ENCODE measurements at places on chromosomes 16 and 17.

- DNase-seq: no peak
Measured at GRCh38 chr16:6008670-6009069, 911.1 kb upstream of the EEF2KMT start.

- DNase-seq: no peak
Measured at GRCh38 chr17:19748807-19749193, 702 bp upstream of the ALDH3A1 start.

- DNase-seq: no peak
Measured at GRCh38 chr17:83004791-83005380, 74.5 kb upstream of the METRNL start.

DNA sequence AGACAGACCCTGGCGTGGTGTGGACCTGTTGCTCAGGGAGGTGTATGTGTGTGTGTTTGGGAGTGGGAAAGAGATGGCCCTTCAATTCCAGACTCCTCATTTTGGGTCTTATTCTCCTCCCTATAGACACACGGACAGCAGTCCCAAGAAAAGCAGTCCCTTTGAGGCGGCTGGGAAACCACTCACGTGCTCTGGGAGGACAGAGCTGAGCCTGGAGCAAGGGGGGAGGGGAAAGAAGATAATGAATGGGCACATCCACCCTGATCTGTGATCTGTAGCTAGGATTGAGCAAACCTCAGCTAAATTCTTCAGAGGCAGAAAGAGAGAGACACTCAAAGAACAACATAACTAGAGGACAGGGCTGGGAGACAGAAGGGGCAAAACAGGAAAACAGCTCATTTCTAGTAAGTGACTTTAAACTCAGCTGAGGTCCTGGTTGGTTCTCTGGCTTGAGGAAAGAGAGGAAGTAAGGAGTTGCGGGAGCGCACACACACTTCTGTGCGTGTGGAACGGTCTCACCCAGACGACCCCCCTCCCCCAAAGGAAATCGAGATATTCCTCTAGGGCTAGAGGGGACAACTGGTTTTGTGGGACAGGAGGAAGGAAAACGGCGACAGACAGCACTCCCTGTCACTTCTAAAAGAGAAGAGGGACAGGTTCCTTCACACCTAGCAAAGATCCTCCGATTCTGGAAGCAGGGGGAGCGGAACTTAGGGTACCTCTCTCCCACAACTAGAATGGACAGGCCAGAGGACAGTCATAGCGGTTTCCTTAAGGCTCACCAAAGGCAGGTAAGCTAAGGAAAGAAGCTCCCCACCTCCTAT is 658 bp downstream of the RAB5C start:
- no peak for DNase-seq

DNA sequence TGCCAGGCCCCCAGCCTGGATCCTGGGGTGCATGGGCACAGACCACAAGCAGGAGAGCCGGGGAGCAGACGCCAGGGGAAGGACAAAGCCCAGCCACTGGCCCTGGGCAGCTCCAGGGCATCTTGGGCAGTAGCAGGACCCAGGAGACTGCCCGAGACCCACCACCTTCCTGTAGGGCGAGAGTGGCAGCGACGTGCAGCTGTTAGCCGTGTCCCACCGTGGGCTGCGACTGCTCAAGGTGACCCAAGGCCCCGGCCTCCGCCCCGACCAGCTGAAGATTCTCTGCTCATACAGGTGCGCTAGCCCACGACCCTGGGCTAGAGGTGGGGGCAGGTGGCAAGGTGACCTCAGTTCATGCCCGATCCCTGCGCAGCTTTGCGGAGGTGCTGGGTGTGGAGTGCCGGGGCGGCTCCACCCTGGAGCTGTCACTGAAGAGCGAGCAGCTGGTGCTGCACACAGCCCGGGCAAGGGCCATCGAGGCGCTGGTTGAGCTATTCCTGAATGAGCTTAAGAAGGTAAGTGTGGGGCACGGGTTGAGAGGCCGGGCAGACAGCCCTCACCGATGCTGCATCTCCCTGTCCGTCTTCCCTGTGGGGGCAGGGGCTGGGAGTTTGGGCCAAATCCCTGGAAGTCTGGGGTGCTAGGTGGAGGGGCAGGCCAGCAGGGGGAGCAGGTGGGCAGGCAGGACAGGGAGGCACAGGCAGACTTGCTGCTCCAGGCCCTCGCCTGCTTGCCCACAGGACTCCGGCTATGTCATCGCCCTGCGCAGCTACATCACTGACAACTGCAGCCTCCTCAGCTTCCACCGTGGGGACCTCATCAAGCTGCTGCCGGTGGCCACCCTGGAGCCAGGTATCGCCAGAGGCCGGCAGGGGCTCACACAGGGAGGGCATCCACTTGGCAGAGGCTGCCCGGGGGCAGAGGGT is 13.5 kb upstream of the SMIM5 start:
- peak; percentile 30 for DNase-seq

GRCh38 chr16:9297437-9298113 is 206.1 kb downstream of the HAPSTR1 start:
- DNase-seq: peak; percentile 3

GRCh38 chr16:53056392-53056881 is 1.6 kb downstream of the CHD9 start:
- peak; percentile 63 for DNase-seq

- no peak for DNase-seq
Measured at GRCh38 chr17:28446716-28447395, 26.6 kb upstream of the SLC13A2 start.

DNA sequence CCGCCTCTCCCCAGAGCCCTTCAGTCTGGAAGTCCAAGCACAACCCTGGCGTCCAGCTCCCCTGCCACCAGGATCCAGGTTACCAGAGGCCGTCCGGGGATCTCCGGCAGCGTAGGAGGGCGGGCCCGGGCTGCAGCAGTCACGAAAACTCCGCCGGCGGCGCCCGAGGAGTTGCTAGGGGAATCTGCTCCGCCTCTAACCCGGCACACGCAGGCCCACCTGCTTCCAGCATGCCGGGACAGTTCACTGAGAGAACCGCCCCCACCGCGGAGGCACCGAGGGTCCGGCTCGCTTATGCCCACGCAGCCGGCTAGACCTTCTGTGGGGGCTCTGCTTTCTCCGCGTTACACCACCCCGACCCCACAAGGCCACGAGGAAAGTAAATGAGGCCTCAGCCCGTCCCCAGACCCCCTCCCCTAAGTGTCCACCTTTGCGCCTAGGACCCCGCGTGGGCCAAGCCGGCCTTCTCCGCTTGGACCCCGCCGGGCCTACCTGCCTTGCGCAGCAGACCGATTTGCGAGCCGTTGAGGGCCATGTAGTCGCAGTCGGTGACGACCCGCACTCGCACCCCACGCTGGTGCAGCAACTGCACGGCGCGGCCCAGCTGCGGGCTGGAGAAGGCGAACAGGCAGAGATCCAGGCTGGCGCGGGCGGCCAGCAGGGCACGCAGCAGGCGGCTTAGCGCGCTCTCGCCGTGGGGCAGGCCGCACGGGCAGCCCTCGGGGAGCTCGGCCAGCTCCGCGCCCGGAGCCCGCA is 587 bp downstream of the PLD6 start:
- peak; percentile 20 for DNase-seq

DNA sequence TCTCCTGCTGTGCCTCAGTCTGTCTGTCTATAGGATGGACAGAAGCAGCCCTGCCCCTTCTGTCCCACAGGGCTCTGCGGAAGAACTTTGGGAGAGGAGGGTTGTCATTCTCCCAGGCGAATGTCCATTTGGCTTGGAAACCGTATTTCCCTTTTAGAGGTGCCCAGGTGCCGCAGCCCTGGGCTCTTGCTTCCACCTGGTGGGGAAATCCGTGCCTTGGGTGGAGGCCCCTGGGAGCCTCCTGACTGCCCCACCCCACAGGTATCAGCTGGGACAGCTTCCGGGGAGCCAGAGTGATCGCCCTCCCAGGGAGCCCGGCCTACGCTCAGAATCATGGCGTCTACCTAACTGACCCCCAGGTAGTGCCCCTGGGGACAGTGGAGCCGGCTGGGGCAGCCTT is 12.7 kb downstream of the FCSK start:
- no peak for DNase-seq

DNA sequence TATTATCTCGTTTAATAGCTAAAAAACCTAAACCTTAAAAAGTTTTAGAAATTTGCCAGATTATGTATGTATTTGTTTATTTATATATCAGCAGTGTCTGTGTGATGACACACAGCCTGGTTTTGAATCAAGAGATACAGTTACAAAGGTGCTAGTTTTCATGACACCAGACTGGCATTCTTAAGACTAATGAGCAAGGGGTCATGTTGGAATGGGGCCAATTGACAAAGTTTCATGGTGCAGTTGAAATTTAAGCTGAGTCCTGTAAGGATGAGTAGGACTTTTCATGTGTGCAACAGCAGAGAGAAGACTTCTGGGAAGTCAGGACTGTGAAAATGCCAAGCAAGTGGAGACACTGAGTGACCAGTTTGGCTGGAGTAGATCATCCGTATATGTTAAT is 3.2 kb upstream of the KRT10 start:
- no peak for DNase-seq

GRCh38 chr16:7330709-7331108 is 1.9 kb upstream of the RBFOX1 start:
- no peak for DNase-seq

GRCh38 chr16:25633549-25633948 is 58.2 kb upstream of the HS3ST4 start:
- no peak for DNase-seq

DNA sequence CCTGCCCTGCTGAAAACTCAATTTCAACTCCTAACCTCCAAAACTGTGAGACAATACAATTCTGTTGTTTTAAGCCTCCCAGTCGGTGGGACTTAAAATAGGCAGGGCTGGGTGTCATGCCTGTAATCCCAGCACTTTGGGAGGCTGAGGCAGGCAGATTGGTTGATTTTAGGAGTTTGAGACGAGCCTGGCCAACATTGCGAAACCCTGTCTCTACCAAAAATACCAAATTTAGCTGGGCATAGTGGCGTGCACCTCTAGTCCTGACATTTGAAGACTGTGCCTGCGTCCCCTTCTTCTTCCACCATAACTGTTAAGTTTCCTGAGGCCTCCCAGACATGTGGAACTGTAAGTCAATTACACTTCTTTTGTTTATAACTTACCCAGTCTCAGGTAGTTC is 36.0 kb upstream of the ATF7IP2 start:
- DNase-seq: no peak

DNA sequence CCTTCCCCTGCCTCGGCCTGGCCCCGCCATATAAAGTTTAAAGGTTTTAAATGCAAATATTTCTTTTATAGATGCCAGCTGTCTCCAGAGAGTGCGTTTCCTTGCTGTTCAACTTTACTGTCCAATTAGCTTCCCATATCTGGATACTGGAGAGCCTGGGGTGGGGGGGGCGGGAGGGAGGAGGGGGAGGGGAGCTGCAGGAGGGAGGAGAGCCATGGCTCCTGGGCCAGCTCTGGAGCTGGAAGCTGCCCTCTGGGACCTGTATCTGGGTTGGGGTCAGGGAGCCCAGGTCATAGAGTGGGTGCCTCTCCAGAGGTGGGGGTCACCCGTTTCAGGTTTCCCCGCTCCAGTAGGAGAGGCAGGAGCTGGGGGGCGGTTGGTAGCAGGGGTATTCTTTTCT is 6.2 kb upstream of the GSE1 start:
- no peak for DNase-seq

GRCh38 chr16:9663588-9663987 is 518.6 kb downstream of the GRIN2A start:
- no peak for DNase-seq

- peak; percentile 28 for DNase-seq
Measured at GRCh38 chr17:57465610-57466009, 209.3 kb downstream of the MSI2 start.

DNA sequence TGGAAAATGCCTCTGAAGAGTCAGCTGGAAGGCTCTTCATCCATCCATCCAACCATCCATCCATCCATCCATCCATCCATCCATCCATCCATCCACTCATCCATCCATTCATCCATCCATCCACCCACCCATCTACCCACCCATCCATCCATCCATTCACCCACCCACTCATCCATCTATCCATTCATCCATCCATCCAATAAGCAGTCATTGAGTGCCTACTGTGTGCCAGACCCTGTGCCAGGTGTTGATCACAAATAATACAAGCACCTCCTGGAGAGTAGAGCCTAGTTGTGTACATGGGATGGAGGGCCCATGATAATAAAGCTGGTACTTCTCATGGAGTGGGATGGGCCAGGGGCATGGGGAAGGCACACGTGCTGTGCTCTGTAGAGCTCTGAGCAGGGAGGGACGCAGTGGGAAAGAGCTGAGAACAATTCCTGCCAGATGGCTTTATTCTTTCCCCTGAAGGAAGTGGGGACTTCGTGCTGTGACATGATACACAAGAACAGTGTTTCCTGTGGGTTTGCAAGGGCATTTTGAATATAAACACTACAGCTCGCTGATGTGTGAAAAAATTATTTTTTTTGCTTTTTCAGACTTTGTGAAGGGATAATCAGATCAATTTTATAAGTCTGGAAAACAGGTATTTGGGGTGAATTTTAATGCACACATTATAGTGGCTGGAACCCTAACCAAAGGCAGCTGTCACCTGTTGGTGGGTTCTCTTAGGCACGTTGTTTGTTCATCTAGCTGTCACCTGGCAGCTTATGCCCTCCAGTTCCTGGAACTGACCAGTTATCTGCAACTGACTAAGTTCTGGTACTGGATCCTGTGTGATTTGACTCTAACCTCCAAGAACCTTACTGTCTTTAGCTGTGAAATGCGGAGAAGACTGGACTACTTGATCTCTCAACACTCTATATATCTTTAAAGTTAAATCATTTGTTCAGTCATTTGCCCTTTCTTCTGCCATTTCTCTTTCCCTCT is 61.3 kb downstream of the PRKCB start:
- no peak for DNase-seq

- DNase-seq: no peak
Measured at GRCh38 chr17:67059372-67059771, 15.0 kb downstream of the CACNG1 start.

DNA sequence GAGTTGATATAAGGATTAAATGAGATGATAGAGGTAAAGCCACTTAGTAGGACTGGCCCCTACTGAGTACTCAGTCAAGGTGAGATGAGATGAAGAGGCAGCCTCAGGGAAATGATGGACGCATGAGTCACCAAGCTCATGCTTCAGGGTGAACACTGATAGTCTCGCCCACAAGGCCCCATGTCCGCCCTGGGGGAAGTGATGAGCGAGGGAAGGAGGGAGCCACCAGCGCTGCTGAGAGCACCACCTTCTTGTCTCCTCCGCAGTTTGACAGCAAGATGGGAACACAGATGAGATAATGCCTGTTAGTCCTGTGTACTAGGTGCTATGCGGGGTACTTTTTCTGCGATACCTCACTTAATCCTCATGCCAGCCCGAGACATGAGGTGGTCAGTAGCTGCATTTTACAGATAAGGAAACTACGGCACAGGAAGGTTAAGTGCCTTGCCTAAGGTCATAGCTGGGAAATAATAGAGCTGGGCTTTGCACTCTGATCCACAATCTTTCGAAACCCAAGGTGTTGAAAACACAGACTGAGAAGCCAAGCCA is 383.0 kb downstream of the CPPED1 start:
- no peak for DNase-seq

All from fibroblast of upper back skin (primary cell).